ENCODE measurements at places on chromosomes 11 and 22.

DNA sequence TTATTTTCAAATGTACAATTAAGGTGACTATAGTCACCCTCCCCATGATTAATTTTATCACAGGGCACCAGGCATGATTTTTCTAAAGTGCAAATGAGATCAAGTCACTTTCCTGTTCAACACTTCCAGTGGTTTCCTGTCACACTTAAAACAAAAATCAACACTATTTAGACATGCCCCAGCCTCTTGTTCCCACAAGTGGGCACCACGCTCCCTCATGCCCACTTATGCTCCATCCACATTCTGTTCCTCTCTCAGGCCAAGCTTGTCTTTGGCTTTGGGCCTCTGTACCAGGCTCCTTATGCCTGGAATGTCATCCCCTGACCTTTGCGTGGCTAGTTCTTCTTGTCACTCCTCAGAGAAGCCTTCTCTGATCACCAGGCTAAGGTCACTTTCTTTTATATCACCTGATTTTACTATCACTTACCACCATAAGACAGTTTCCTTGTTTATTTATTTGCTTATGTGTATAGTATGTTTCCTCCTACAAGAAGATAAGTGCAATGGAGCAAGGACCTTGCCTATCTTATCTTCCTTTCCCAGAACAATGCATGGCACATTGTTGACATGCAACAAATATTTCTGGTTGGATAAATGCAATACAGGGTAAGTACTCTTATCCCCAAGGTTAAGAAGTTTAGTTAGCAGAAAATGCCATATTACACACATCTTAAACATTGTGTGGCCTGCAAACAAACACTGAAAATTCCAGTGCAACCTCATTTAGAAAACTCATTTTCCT, 50.9 kb upstream of the PANX1 start:
- DNase-seq: no peak

DNA sequence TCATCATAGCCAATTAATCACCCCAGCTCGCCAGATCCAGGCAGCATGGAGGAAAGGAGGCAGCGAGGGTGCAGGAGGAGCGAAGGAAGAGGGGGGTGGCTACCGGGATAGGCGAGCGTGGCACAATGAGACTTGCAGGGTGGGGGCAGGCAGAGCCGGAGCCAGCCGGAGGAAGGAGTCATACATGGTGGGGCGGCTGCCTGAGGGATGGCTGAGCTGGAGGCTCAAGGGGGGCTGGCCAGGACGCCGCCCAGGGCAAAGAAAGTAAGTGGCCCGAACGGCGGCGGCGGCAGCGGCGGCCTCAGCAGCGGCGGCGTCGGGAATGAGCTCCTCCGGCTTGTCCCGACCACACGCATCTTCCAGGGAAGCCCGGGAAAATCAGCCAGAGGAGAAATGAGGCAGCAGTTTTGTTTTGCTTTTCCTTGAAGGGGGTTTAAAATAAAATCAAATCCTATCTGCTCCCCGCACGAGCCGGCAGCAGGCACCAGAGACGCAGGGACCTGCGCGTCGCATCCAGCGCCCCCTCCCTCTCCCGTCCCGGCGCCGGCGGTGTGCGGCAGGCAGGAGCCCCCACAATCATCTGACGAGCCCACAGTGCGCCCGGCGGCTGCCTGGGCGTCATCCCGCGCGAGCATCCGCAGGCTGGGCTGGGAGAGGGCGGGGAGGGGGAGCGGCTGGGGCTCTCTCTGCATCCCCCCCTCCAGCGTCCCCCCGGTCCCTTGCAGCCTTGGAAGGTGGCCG, 263.6 kb downstream of the CTTN start:
- DNase-seq: no peak

GRCh38 chr22:47681411-47682165, 919.1 kb downstream of the TBC1D22A start:
- no peak for DNase-seq

- DNase-seq: no peak
These were observed 43.9 kb downstream of the RRAS2 start for GRCh38 chr11:14315130-14315529.

DNA sequence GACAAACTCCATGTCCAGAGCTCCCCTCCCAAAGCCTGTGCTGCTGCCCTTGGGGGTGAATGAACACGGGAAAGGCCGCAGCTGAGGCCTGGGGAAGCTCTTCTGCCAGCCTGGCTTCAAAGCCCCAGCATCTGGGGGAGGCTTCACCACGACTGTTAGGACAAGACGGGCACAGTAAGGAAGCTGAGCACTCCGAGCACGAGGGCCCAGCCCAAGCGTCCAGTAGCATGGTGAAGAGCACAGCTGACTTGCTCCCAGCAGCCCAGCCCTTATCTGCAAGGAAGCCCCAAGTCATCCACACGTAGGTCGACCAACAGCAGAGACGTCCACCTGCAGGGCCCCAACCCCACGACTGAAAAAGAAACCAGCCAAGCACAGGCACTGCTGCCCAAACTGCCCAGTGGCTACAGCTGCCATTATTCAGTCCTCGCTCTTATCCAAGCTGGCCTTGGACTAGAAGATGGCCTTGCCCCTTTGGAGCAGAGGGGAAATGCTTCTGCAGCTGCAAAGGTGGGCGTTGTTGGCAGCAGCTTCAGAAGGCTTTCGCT, 62.5 kb downstream of the SHANK2 start:
- DNase-seq: no peak

DNA sequence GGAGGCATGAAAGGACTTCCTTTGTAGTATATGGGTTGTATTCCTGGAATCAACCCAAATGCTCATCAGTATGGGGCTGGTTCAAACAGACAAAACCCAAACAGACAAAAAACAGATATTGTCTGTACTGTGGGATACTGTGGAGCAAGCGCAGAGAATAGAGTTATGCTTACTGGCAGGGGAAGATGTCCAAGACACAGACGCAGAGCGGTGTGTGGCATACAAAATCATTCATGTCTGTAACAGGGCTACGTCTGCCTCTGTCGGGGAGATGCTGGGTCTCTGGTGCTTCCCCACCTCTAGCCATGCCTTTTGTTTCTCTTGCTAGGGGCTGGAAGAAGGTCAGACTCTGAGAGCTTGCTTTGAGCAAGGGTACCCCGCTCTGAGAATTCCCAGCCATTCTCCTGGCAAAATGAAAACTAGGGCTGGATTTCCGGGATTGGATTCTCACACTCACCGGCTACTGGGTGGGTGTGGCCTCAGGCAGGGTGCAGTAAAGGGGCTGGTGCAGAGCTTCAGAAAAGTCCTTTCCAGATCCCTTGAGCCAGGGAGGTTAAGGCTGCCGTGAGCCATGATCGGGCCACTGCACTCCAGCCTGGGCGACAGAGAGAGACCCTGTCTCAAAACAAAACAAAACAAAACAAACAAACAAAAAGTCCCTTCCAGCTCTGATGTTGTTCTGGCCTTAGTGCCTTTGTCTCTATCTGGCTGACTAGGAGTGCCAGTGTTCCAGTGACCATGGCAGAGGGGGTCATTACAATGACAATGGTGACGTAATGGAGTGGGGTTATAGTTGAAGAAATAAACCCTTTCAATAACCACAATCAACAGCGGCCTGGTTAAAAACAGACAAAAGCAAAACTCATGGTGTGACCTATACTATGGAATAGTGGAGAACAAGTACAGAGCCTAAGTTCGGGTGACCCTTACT, 2.9 kb upstream of the ABCC8 start:
- DNase-seq: no peak

DNA sequence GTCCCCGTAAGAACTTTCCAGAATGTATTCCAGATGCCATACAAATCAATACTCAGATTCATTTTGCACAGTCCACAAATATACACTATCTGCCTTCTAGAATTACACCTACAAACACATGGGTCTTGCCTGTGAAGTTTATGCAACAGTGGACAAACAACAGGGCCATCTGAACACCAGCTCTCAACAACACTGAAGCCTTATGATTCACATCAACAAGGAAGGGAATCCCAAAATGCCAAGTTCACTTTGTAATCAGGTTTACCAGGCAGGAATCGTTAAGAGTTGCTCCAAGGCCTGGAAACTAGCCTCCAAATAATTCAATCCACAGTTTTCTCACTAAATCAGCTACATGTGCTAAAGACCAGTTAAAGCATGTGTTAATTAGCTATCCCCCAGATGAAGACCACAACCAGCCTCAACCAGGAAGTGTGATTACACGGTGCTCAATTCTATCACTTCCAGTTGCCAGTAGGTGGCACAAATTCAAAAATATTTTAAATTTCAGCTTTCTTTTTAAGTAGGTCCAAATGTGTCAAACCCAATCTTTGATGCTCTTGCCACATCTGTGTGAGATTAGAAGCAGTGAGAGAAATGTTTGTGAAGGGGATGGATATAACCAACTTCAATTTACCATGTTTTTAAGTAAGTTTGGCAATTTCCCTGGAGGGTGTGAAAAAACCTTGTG, 139.1 kb upstream of the BDNF start:
- no peak for DNase-seq

DNA sequence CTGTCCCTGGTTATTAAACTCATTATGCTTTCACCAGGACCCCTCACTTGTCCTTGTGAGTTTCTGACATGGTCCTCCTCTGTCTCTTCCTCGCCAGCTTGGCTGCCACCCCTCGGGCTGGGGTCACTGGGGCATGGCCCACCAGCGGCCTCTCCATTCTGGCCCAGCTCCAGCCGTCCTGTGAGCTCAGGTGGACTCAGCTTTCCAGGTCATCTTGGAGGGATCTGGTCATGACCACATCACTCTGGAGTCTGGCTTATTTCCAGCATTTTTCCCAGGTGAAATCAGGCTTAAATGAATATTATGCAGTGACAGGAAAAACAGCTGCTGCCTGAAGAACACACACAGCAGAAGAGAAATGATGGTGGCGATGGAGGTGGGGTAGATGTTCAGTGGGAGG, 224.5 kb downstream of the ADAMTS15 start:
- no peak for DNase-seq

GRCh38 chr11:57622263-57622662, 24.8 kb downstream of the SERPING1 start:
- no peak for DNase-seq

- no peak for DNase-seq
These were observed 6.0 kb upstream of the OR10A2 start for GRCh38 chr11:6856871-6857270.

DNA sequence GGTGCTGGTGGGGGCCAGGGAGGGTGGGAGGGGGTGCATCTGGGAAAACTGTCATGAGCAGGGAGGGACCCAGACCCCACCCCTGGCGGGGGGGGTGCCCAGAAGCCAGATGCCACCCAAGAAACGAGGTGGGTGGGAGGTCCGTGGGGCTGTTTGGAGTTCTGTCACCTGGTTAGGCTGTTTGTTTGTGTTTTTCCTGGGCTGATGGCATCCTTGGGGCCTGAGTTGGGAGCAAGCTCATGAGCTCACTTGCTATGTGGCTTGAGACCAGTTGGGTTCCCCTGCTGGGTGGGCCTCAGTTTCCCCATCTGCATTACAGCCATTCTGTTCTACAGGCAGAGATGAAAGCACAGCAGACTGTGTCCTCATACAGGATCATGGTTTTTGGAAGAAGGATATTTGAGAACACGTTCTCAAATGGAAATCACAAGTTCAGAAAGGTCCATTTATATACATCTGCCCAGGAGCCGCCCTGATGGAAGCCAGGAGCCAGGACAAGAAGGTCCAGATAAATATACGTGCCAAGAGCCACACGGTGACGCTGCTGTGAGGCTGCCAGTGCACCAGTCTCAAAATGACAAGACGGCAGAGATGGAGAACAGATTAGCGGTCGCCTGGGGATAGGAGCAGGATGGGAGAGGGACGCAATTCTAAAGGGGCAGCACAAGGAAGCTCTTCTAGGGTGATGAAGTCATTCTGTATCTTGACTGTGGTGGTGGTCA, 312.9 kb downstream of the MN1 start:
- no peak for DNase-seq

- DNase-seq: no peak
These were observed 31.2 kb downstream of the RRP8 start for GRCh38 chr11:6572215-6572614.

DNA sequence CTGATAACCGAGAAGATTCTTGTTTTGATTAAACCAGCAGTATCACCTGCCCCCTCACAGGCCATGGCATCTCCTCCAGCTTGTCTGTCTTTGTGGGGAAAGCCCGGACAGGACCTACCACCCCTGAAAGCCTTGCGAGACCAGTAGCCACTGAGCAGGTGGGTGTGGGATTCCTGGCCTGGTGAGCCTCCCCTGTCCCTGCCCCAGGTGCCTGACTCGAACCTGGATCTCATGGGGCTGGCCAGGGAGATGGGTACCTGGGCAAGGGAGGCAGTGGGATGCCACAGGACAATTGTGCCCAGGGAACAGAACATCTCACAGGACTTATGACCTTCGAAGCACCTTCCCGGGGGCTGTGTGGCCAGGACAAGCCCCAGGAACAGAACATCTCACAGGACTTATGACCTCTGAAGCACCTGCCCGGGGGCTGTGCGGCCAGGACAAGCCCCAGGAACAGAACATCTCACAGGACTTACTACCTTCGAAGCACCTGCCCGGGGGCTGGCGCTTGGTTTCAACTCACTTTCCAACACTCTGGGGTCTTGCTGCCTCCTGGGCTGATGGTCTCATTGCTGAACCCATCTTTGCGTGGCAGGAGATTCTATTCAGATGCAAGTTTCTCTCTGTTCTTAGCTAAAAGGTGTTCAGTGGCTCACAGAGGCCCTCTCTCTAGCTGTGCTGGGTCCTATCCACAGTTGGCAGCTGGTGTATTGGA, 854.5 kb downstream of the BRD1 start:
- DNase-seq: no peak

DNA sequence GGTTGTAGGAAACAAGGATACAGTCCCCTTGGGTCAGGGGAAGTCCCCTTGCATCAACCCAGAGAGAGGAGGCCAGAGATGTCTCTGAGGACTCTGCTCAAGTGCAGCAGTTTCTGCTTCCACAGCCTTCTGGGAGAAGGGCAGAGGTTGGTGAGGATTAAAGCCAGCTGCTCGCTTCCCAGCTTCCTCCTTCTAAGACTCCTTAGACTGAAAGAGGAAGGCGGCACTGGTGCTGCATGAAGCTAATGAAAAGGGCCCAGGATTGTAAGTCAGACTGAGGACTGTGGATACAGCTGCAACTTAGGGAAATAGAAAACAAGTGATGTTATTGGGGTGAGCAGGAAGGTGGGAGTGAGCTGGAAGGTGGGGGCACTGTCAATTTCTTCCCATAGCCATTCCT, at the start of gene OR52K1:
TSS of gene OR52K1 (plus strand) at position 202 of the 400 bp plus-strand sequence. CDS start 6,255 bp downstream, outside the sequence.
- peak; percentile 50 for DNase-seq

GRCh38 chr22:20249797-20250354, 18.2 kb downstream of the RTN4R start:
- DNase-seq: no peak

GRCh38 chr11:28615542-28615941, 507.4 kb downstream of the METTL15 start:
- no peak for DNase-seq

Data from GDM1 (cell line).